Stimulated activated CD8-positive, alpha-beta memory T cell treated with anti-CD3 and anti-CD28 coated beads, Interleukin-15, amount 100 ng/mL, for 48 hours (primary cell): ENCODE measurements at places on chromosomes 11 and 22.

GRCh38 chr22:29150701-29151100 is 55.0 kb upstream of the EMID1 start:
- DNase-seq, result no peak

GRCh38 chr11:61908730-61909316 is 8.5 kb downstream of the RAB3IL1 start:
- DNase-seq, result no peak

- DNase-seq, result no peak
Observed at GRCh38 chr11:65891219-65892136, 1.0 kb downstream of the CCDC85B start.

DNA sequence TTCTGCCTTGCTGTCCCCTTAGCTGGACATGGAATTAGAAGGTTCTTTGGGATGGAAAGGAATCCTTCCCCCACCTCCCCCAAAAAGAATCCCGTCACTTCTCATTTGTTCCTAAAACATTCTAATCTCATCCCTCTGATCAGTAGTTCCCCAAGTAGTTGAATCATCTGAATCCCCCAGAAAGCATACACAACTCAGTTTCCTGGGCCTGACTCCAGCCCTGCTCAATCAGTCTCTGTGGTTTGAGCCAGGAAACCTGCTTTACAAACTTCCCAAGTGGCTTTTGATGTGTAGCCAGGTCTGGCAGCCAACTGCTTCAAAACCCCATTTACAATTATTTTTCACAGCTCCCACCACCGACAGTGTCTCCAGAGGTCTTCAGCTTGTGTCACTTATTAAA is 20.2 kb downstream of the C22orf31 start:
- no peak for DNase-seq

DNA sequence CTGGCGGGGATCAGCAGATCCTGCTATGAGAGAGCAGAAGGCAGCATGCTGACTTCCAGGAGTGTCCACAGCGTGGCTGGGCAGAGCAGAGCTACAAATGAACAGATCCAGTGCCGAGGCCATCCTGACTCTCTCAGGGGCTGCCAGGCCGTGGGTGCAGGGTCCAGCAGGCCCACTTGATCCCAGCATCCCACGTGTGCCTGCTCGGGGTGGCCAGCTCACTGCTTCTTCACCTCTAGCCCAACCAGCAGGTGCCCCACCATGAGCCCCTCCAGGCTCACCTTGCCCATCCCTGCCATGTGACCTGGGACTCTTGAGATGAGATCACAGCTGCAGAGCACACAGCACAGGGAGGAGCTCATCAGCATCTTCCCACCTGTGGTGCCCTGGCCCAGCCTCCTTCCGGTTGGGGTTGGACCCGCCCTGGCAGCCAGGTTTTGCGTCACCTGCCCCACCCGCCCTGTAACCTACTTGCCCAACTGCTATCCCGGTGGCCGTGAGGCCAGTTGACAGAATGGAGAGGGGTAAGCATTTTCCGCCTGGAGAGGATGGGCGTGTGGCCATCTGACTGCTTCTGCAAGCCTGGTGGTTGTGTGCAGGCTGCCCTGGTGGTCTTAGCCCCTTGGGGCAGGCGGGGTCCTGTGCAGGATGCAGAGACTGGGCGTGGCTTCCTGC is 11.0 kb downstream of the TANGO2 start:
- no peak for DNase-seq

DNA sequence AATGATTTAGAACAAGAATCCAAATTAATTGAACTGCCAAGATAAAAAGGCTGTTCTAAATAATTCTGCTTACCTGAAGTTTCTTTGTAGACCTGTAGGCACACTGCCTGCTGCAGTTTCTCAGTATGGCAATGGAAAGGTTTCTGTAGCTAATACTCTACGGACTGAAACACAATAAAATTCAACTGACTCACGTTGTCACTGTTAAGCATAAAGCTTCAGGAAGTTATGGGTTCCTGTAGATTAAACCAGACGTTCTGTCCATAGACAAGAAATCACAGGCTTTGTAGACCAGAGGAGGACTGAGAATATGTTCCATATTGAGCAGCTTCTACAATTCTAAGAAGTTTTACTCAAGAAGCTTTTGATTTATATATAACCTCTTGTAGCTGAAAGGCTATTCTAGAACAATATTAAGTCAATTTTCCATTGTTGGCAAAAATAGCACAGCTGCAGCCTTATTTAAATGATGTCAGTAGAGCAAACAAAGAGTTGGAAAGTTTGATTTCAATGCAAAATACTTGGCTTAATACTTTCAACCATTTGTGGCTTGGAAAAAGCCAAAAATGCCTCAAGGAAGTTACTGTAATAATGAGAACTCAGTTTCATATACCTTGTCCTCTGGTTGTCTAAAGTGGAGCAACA is at the start of gene GLYATL2:
Gene GLYATL2, minus strand, starts transcription at position 344 of the 645 bp plus-strand sequence. CDS start 5,092 bp downstream, outside the sequence.
- DNase-seq, result no peak

DNA sequence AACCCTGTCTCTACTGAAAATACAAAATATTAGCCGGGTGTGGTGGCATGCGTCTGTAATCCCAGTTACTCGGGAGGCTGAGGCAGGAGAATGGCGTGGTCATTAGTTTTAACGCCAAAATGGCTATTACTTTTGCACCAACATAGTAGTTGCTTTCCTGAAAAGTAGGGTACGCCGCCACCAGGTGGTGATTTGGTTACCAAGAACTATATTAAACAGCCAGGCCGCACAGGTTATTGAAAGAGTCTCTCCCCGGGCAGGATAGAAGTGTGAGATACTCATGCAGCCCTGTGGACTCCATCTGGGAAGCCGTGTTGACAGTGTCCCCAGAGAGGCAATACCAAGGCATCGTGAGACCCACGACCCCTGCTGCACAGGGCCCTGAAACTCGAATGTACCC is 24.6 kb upstream of the LRRC32 start:
- no peak for DNase-seq

DNA sequence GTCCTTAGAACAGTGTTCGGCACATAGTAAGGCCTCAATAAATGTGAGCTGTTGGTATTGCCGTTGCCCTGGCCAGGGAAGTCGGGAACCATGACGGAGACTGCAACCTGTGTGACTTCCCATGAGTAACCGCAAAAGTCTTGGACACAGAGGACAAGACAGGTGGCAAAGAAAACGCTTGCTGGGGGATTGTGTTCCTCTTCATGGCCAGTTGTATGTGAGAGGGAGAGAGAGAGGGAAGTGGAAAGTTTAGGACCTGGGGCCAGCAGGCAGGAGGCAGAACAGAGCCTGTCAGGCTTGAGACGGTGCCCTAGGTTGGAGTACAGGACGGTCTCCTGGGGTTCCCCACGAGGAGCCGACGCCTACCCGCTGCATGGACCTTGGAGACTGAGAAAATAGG is 90.2 kb downstream of the CEP164 start:
- DNase-seq, result no peak

- no peak for DNase-seq
Observed at GRCh38 chr22:18976197-18976751, 40.2 kb upstream of the PRODH start.

DNA sequence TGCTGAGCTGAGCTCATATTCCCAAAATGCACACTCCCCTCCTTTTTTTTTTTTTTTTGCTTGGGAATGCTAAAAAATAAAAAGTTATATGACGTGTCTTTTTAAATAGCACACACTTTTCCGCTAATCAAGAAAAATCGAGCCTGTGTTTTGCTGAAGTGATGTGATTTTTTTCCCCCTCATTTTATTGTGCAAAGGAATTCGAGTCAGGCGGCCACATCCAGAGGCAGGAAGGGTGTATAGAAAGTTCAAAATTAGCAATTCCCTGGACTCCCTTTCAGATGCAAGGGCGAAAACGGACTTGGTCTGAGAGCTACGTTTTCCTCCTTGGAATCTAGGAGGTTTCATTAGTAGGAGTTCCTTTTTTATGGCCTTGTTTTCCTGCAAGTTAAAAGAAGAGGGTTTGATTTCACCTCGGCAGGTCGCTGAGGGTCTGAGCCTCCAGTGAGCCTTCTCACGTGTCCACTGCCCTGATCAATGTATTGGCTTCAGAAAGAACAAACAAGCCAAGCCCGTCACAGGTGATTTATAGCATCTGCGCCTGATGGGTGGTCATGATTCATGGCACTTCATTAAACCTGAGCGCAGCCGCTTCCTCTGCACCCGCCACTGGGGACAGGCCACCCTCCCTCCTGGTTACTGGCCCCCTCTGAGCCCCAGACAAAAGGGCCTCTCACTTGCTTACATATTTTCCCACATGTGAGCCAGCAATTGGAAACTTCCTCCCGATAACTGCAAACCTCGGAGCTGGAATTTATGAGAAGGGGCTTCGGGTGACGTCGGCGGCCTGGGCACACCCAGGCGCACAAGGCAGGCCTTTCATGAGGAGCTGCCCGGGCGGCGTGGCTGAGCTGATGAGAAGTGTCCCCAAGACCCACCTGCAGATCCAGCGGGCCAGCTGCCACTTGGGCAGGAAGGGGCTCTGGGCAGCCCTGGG is 64.4 kb upstream of the LINC01488 start:
- no peak for DNase-seq

DNA sequence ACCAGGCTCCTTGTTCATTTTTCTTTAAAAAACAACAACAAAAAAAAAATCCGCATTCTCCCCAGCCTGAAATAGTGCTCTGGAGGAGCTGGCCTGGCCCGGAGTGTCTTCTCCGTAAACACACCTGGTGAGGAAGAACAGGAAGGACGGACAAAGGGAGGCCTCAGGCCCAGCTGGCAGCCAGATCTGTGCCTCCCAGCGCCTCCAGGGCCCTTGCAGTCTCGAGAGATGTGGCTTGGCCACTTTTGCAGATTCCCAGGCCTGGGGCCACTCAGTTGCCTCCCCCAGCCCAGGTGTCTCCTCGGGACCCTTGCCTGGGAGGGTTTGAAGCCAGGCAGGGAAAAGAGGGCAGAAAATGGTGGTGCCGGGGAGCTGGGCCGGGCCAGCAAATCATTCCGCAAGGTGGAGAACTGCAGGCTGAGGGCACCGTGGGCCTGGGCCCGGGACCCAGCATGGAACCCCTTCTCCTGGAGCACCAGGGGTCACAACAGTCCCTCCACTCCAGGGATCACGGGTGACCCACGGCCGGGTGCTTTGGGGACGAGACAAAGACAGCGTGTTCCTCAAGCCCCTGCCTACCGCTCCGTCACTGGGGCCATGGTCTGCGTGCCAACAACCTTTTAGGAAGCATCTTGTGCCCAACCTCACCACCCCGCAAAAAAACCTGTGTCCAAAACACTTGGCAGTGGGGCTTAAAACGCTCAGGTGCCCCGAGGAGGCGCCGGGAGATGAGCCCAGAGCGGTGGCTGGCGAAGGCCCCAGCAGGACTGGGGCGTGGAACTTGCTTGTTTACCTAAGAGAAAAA is 67.1 kb upstream of the WNT7B start:
- DNase-seq, result no peak

DNA sequence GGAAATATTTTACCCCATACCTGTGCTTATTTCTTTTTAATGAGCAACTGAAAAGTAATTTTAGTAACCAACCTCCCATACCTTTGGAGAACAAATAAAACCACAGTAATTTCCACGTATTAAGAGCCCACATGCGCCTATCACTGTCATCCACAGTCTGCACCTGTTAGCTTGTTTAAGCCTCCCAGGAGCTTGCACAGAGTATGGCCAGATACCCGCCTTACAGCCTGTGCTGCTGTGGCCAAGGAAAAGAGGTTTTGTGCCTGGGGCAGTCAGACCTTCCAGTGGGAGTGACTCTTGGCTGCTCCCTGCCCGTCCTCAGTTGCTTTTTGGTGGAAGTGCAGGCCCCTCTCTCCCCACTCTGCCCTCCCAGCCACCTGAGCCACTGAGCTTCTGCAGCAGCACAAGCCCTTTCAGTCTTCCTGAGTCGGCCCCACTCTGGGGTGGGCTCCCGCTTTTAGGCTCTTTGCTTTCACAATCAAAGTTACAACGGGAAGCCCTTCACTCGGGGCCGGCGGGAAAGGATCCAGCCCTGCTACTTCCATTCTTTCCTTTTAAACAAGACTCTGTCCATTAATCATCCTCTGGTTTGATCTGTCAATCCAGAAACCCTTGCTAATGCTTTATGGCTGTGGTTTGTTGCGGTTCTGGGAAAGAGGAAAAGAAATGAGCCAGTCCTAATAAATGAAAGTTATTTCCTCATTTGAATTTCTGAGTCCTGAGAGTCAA is 308.8 kb downstream of the TBC1D22A start:
- DNase-seq, result no peak

DNA sequence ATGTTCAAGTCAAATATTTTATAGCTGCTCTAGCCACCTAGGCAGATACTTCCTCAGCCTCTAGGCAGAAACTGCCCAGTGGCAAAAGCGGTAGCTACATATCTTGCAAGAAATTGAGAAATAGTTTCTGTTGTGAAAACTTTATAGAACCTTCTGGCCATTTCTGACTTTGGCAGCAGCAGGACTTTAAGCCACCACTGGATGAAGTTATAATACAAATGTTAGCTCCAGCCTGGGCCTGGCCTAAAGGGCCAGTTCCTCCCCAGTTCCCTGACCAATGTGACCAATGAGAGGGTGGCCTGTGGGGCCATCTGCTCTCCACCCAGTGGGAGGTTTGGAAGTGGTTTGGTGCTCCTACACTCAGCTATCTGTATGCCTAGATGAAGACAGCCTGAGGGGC is 254.0 kb upstream of the NARS2 start:
- DNase-seq, result no peak

DNA sequence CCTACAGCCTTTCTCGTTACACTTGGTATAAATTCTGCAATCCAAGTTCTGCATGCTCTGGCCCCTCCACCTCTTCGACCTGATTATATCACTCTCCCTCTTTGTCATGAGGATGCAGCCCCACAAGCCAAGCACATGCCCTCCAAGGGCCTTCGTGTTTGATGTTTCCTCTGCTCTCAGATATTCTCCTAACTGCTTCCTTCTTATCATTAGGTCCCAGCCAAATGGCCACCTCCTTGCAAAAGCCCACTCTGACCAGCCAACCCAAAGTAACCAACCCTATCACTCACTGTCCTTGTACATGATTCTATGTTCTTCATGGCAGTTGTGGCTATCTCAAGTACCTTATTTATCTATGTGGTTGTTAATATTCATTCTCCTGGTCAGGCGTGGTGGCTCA is 38.3 kb upstream of the LRRC55 start:
- no peak for DNase-seq

GRCh38 chr22:19719050-19719482 is 4.3 kb upstream of the GP1BB start:
- no peak for DNase-seq

DNA sequence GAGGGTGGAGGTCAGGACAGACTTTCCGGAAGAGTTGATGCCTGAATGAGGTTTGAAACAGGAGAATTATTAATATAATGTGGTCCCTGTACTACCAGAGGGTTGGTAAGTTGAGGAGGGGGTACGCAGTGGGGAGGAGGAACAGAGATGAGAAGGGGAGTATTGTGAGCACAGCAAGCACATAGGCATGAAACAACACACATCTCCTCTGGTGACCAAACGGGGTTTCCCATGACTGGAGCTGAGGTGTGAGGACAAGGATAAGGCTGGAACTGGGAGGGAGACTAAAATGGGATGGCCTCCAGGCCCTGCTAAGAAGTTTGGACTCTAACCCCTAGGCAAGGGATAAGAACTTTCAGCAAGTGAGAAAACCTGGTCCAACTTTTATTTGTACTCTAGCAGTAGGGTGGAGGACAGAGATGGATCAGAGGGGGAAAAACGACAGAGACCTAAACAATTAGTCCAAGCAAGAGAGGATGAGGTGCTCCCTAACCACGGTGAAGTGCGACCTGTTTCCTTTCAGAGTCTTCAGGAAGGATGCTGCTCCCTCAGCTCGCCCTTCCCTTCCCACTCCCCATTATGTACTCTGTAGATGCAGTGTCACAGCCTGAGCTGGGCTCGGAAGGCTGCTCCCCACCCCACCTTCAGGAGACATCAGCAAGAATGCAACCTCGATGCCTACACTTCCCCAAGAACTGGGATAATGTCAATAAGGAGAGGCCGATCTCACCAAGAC is 59.2 kb downstream of the BTG4 start:
- no peak for DNase-seq
